ENCODE measurements at places on chromosomes 11 and 22.

GRCh38 chr11:125542709-125543108 is 26.6 kb upstream of the EI24 start:
- DNase-seq: no peak

DNA sequence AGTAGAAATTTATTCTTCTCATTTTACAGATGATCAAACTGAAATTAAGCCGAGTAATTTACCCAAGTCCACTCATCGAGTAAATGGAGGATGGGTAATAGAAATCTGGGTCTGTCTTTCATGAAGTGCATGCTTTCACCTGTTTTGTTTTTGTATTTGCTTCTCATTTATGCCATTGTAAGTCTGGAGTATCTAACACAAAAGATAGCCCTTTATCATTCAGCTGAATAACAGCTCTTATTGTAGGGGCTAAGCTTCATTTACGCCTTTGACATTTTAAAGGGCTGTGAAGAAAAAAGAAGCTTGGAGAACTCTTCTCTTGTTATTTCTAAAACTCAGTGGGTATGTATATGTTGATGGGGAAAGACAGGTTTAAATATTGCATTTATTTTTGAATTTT is 1196.2 kb upstream of the TENM4 start:
- no peak for DNase-seq

- DNase-seq: no peak
These were observed 960 bp downstream of the TSSC4 start for GRCh38 chr11:2401436-2401984.

GRCh38 chr11:72236083-72236697 is 7.8 kb downstream of the PHOX2A start:
- no peak for DNase-seq

- DNase-seq: no peak
These were observed 589.7 kb upstream of the LRRC4C start for GRCh38 chr11:42049186-42049585.
